Ovary (tissue), 10 donors: ENCODE measurements at places on chromosomes 5 and 9. TPM values are rescaled to one million over a fixed set of nuclear protein-coding genes. Genes with fewer than 3 reads are reported as not detected.

- no peak overlapping the region for H3K27ac ChIP-seq
- no peaks in the 10 kb centered on the region for H3K4me1 ChIP-seq
- H3K27me3 ChIP-seq = no peaks in the 10 kb centered on the region
- H3K36me3 ChIP-seq = no peaks in the 10 kb centered on the region
- DNase-seq = no peak
Observed at GRCh38 chr5:138520971-138521370, 22.1 kb downstream of the ETF1 start.

DNA sequence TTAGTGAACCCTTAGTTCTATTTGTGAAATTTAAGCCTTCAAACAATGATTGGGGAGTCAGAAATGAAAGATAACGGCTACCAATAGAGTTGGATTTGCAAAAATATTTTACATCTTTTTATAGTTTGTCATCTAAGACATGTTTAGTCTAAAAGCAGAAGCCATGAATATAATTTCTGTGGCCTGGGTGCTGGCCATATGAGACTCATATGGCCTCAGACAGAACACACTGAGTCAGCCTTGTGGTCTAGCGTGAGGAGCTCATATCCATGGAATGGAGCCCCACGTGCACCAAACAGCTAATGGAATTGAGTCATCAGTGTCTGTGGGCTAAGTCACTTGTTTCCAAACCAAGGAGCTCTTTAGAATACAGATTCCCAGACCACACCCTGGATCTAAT is 240.7 kb upstream of the NREP start:
- H3K4me3 ChIP-seq = no peak overlapping the region
- H3K27me3 ChIP-seq = no peaks in the 10 kb centered on the region
- no peak for DNase-seq
- no peaks in the 10 kb centered on the region for H3K36me3 ChIP-seq

- H3K27me3 ChIP-seq = no peaks in the 10 kb centered on the region
- no peaks in the 10 kb centered on the region for H3K36me3 ChIP-seq
- no peak for DNase-seq
- no peaks in the 10 kb centered on the region for H3K4me1 ChIP-seq
- H3K27ac ChIP-seq = no peak overlapping the region
Observed at GRCh38 chr9:14066831-14067230, 247.1 kb downstream of the NFIB start.

DNA sequence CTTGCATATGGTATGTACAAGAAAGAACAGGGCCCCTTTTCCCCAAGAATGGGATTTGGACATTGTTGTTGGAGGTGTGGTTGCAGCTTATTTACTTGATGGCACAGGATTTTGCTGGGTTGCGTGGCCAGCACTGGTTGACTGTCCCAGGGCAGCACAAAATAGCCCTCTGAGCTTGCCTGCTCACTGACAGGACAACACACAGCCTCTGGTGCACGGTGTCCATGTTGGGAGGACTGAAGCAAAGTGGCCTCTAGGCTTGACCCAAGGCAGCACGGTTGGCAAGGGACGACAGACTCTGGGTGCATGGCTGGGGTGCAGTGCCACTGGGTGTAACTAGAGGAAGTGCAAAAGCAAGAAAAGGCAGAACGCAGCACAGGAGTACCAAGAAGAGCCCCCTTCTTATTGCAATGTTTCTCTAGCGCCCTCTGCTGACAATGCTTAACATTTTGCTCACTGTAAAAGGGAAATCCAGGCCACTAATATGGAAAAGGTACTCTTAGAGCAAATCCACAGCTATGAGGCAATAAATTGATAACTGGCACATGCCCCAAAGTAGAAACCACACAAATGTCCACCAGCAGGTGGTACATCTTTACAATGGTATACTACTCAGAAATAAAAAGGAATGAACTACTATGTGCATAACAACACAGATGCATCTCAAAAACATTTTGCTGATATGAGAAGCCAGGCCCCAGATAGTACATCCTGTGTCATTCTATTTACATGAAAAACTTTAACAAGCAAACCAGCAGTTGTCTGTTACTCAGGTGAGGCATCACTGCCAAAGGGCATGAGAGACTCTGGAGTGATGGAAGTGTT is 47.4 kb upstream of the BARX1 start:
- no peaks in the 10 kb centered on the region for H3K4me1 ChIP-seq
- no peak for DNase-seq
- H3K4me3 ChIP-seq = no peak overlapping the region
- no peaks in the 10 kb centered on the region for H3K27me3 ChIP-seq
- H3K36me3 ChIP-seq = no peaks in the 10 kb centered on the region

DNA sequence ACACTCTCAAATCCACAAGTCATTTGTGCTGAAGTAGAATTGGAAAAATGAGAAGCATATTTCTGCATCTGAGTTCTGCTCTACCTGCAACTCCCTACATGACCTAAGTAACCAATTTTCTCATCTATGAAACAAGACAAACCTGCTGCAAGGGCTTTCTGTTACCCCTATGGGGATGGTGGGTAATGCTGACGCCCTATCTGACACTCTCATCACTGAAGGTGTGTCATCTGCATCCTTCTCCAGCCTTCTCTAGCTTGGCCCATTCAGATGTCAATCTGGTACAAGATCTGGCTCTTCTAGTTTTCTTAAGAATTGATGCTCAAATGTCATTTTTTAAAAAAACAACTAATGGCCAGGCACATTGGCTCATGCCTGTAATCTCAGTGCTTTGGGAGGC is 73.8 kb downstream of the RFX3 start:
- H3K36me3 ChIP-seq = no peaks in the 10 kb centered on the region
- no peaks in the 10 kb centered on the region for H3K4me1 ChIP-seq
- no peak for DNase-seq

GRCh38 chr5:15722305-15722704 is 222.3 kb downstream of the FBXL7 start:
- H3K27ac ChIP-seq = no peak overlapping the region
- H3K4me3 ChIP-seq = no peak overlapping the region
- H3K36me3 ChIP-seq = no peaks in the 10 kb centered on the region
- H3K27me3 ChIP-seq = no peaks in the 10 kb centered on the region
- DNase-seq = no peak
- no peaks in the 10 kb centered on the region for H3K4me1 ChIP-seq

GRCh38 chr9:96626912-96627311 is 7.3 kb upstream of the CDC14B start:
- H3K27me3 ChIP-seq = no peaks in the 10 kb centered on the region
- no peaks in the 10 kb centered on the region for H3K36me3 ChIP-seq
- no peak for DNase-seq
- H3K4me3 ChIP-seq = no peak overlapping the region

DNA sequence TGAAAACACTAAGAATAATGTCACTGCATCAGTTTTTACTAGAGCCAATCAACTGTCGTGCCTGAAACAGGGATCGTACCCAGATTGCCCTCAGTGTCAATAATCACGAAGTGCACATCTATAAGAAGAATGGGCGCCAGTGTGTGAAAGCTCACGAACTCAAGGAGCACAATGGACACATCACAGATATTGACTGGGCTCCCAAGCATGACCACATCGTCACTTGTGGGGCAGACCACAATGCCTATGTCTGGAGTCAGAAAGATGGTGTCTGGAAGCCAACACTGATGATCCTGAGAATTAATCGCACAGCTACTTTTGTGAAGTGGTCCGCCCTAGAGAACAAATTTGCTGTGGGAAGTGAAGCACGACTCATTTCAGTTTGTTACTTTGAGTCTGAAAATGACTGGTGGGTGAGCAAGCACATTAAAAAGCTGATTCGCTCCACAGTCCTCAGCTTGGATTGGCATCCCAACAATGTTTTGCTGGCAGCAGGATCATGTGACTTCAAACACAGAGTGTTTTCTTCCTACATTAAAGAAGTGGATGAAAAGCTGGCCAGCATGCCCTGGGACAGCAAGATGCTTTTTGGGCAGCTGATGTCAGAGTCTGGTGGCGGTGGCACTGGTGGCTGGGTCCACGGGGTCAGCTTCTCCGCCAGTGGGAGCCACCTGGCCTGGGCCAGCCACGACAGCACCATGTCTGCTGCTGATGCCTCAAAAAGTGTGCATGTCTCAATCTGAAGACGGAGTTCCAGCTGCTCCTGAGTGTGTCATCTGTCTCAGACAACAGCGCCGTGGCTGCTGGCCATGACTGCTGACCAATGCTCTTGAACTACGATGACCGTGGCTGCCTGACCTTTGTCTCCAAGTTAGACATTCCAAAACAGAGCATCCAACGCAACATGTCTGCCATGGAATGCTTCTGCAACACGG is 32.2 kb downstream of the NSA2 start:
- no peaks in the 10 kb centered on the region for H3K4me1 ChIP-seq
- H3K27me3 ChIP-seq = no peaks in the 10 kb centered on the region
- no peak overlapping the region for H3K27ac ChIP-seq
- H3K36me3 ChIP-seq = no peaks in the 10 kb centered on the region

DNA sequence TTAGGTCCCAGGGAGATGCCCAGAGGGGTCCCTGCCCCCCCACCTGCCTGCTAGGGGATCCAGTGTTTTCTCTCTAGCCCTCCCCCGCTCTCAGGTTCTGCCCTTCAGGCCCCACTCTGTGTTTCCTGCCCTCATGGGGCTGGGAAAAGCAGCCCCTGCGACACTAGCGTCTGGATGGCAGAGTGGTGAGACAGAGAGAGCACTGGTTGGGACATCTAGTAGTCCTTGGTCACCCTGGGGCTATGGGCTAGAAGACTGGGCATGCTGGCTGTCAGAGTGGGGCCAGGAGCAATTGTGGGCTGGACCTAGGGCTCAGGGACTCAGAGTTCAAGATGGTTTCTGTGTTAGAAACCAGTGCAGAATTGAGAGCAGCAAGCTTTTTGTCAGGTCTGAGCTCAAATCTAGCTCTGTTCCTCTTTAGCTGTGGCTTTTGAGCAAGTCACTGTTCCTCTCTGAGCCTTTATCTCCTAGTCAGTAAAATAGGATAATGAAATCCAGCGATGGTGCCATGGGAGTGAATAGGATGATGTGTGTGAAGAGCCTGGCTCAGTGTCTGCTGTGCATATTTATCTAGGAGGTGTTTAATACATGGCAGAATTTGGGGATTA is 39.0 kb downstream of the RGS3 start:
- H3K27ac ChIP-seq = no peak overlapping the region

- H3K4me3 ChIP-seq = no peak overlapping the region
- H3K36me3 ChIP-seq = no peaks in the 10 kb centered on the region
- H3K27me3 ChIP-seq = no peaks in the 10 kb centered on the region
- H3K4me1 ChIP-seq = no peaks in the 10 kb centered on the region
- no peak for DNase-seq
Observed at GRCh38 chr5:44933686-44934085, 124.9 kb downstream of the MRPS30 start.

DNA sequence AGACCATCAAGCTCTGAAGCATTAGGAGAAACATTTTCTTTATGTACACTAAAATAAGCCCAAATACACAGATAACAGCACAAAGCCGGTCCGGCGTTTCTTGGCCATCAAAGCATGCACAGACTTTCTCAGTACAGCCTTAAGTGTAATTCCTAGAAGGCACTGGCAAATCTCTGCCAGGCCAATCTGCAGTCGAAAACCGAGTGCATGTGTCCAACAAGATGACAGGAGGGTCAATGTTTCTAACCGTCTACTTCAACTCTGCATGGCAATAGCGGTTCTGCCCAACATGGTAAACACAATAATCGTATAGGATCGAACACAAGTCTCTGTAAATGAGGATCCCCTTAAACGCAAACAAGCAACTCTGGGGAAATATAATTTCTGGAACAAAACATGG is 1.1 kb downstream of the ARL15 start:
- H3K27me3 ChIP-seq = no peaks in the 10 kb centered on the region
- H3K4me3 ChIP-seq = peak overlapping the region; percentile 83
- DNase-seq = no peak
- no peak overlapping the region for H3K27ac ChIP-seq

GRCh38 chr9:92738661-92739081 is 26.0 kb downstream of the BICD2 start:
- DNase-seq = no peak
- no peaks in the 10 kb centered on the region for H3K27me3 ChIP-seq
- H3K27ac ChIP-seq = no peak overlapping the region

- no peaks in the 10 kb centered on the region for H3K27me3 ChIP-seq
- no peaks in the 10 kb centered on the region for H3K4me1 ChIP-seq
- no peak for DNase-seq
- no peak overlapping the region for H3K4me3 ChIP-seq
- no peak overlapping the region for H3K27ac ChIP-seq
- H3K36me3 ChIP-seq = no peaks in the 10 kb centered on the region
Observed at GRCh38 chr5:61941637-61942036, 364.4 kb upstream of the KIF2A start.

DNA sequence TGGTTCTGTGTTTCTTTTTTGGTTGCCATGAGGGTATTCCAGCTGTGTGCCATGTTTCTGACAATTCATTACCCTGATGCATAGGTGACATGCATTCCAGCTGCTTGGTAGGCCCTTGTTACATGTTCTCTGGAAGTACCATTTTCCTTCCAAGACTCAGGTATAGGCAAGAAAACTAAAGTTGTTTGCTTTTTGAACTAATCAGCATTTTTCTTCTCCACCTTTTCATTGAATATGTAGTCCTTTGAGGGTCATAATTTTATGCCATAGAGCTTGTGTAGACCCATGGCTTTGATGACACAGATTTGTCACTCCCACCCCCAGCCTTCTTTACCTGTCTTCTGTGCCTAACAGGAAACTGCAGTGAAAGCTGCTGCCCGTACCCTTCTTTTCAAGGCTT is 339.2 kb downstream of the MED10 start:
- H3K27ac ChIP-seq = no peak overlapping the region
- no peaks in the 10 kb centered on the region for H3K27me3 ChIP-seq
- DNase-seq = no peak
- H3K4me1 ChIP-seq = no peaks in the 10 kb centered on the region
- no peak overlapping the region for H3K4me3 ChIP-seq
- no peaks in the 10 kb centered on the region for H3K36me3 ChIP-seq

DNA sequence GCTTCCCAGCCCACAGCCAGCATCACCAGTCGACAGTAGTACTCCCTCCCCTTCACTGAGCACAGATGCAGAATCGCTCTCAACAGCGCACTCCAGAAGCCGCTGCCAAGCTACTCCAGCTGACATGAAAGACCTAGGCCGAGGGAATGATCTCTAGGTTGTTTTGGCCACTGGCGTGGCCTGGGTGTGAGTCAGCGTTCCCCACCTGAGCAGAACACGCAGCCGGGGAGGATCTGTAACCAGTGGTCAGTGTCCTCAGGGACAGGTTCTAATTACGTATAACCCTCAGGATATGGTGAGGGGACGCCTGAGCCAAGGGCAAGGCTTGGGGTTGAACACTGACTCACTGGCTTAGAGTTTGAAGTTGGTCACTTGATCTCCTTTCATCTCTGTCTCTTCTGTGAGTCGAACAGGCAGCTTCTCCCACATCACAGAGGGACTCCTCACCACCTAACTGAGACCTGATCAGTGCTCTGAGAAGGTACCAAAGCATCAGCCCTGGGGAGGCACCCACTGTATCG is 76.9 kb upstream of the IL17B start:
- no peak overlapping the region for H3K4me3 ChIP-seq
- DNase-seq = peak; percentile 48
- peaks cover 14% of the 10 kb centered on the region for H3K4me1 ChIP-seq
- peak overlapping the region; percentile 56 for H3K27ac ChIP-seq
- H3K27me3 ChIP-seq = no peaks in the 10 kb centered on the region

Gene RAD17
- 21.7 TPM for total RNA-seq

Gene PCDHA7
- total RNA-seq = 0.80 TPM

Gene MLANA
- not detected for total RNA-seq

Gene TAF1L
- not detected for total RNA-seq

Gene IFNA21
- total RNA-seq = not detected

Gene LPCAT1
- 24.1 TPM for total RNA-seq

Gene GADD45G
- 63.2 TPM for total RNA-seq
